ENCODE measurements at places on chromosomes 6 and 20. TPM values are rescaled to one million over a fixed set of nuclear protein-coding genes. Genes with fewer than 3 reads are reported as not detected.

The TULP1 gene
- not detected for total RNA-seq

The DEFB132 gene
- not detected for total RNA-seq

The FOXP4 gene
- total RNA-seq: 27.9 TPM

The TCF21 gene
- not detected for total RNA-seq

GRCh38 chr20:7383216-7383615, 557.0 kb downstream of the HAO1 start:
- H3K4me3 ChIP-seq: no peak overlapping the region
- no peaks in the 10 kb centered on the region for H3K36me3 ChIP-seq
- H3K4me1 ChIP-seq: no peaks in the 10 kb centered on the region
- no peak for DNase-seq
- no peak overlapping the region for H3K27ac ChIP-seq

GRCh38 chr6:38933426-38933825, 115.2 kb upstream of the GLP1R start:
- no peaks in the 10 kb centered on the region for H3K4me1 ChIP-seq
- H3K36me3 ChIP-seq: no peaks in the 10 kb centered on the region
- peaks cover 1% of the 10 kb centered on the region for H3K27me3 ChIP-seq
- no peak overlapping the region for H3K4me3 ChIP-seq

GRCh38 chr6:119348748-119349360, 707 bp downstream of the MAN1A1 start:
- peaks cover 3% of the 10 kb centered on the region for H3K27me3 ChIP-seq
- no peak overlapping the region for H3K27ac ChIP-seq
- H3K4me1 ChIP-seq: peaks cover 20% of the 10 kb centered on the region
- DNase-seq: peak; percentile 49

DNA sequence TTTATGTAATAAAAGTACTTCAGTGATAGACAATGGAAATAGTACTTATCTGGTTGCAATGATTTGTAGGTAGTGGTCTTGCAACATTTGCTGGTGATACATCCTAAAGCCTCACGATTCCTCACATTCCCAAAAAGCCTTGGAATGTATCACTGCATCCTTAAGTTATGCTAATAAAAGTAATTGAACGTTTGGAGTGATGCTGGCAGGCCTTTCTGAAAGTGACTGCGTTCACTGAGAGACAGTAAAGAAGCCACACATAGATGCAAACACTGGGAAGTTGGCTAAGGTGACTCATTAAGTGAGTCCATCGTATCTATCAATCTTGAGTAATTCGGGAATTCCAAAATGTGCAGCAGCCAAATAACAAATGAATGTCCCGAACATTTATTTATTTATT, 444.1 kb upstream of the SOX4 start:
- H3K36me3 ChIP-seq: no peaks in the 10 kb centered on the region
- no peak overlapping the region for H3K4me3 ChIP-seq
- no peak overlapping the region for H3K27ac ChIP-seq
- no peak for DNase-seq

- H3K4me3 ChIP-seq: no peak overlapping the region
- H3K4me1 ChIP-seq: peaks cover 10% of the 10 kb centered on the region
- H3K36me3 ChIP-seq: no peaks in the 10 kb centered on the region
- DNase-seq: no peak
- no peaks in the 10 kb centered on the region for H3K27me3 ChIP-seq
Measured at GRCh38 chr6:157469378-157469777, 88.4 kb downstream of the ZDHHC14 start.

- H3K27me3 ChIP-seq: peaks cover 4% of the 10 kb centered on the region
- no peak overlapping the region for H3K27ac ChIP-seq
- DNase-seq: no peak
- H3K4me1 ChIP-seq: peaks cover 3% of the 10 kb centered on the region
- no peak overlapping the region for H3K4me3 ChIP-seq
Measured at GRCh38 chr6:132272776-132273175, 128.5 kb downstream of the MOXD1 start.

- peak; percentile 40 for DNase-seq
- H3K27ac ChIP-seq: no peak overlapping the region
- H3K4me1 ChIP-seq: peaks cover 8% of the 10 kb centered on the region
- peak overlapping the region; percentile 42 for H3K4me3 ChIP-seq
- H3K36me3 ChIP-seq: no peaks in the 10 kb centered on the region
Measured at GRCh38 chr20:56624786-56625681, 4.1 kb upstream of the TFAP2C start.

DNA sequence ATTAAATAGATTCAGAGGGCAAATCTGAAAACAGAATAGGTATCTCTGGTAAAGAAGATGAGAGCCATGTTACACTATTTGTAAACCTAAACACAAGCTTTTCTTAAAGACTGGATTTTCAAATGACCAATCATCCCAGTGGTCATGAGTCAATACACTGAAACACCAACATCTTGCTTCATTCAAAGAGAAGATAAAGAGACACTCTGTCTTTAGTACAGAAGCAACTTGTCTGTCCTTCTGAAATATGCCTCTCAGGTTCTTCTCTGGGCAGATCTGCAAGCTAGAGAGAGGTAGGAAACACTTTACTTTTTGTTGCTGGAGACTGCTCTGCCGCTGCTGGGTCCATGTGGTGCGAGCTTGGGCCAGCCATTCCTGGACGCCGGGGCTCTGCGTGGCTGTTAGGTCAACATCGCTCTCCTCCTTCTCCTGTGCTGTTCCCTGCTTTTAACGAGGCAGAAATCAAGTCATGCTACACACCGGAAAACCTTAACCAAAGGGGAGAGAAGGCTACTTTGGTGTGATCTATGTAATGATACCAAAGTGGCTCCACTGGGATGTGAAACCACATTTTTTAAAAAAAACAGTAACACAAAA, 368.2 kb downstream of the SYNE1 start:
- no peaks in the 10 kb centered on the region for H3K27me3 ChIP-seq
- H3K4me3 ChIP-seq: no peak overlapping the region
- no peaks in the 10 kb centered on the region for H3K36me3 ChIP-seq
- peaks cover 3% of the 10 kb centered on the region for H3K4me1 ChIP-seq
- no peak overlapping the region for H3K27ac ChIP-seq

- H3K4me1 ChIP-seq: no peaks in the 10 kb centered on the region
- H3K4me3 ChIP-seq: no peak overlapping the region
Measured at GRCh38 chr6:143949535-143949934, 58.5 kb downstream of the PLAGL1 start.

DNA sequence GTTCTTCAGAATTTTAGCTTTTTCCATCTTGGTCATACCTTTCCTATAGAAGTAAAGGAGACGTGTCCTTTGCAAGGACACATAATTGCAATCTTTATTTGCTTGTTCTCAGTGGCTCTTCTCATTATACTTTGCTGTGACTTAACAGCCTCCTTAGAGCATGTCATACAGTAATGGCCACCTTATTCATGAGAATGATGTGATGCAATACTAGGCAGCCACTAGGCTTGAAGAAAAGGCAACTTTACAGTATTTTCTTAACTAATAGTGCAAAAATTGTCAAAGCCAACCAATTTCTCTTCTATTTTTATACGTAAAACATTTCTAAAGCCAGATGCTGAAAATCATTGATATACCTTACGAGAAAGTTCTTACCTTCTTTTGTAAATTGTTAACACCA, 1296.8 kb upstream of the EYS start:
- H3K36me3 ChIP-seq: no peaks in the 10 kb centered on the region
- no peaks in the 10 kb centered on the region for H3K27me3 ChIP-seq
- DNase-seq: no peak
- no peak overlapping the region for H3K27ac ChIP-seq
- H3K4me1 ChIP-seq: no peaks in the 10 kb centered on the region

- no peaks in the 10 kb centered on the region for H3K36me3 ChIP-seq
- peaks cover 16% of the 10 kb centered on the region for H3K27me3 ChIP-seq
- H3K4me1 ChIP-seq: no peaks in the 10 kb centered on the region
- no peak overlapping the region for H3K27ac ChIP-seq
- H3K4me3 ChIP-seq: no peak overlapping the region
Measured at GRCh38 chr6:26609463-26609862, 12.7 kb downstream of the ABT1 start.

DNA sequence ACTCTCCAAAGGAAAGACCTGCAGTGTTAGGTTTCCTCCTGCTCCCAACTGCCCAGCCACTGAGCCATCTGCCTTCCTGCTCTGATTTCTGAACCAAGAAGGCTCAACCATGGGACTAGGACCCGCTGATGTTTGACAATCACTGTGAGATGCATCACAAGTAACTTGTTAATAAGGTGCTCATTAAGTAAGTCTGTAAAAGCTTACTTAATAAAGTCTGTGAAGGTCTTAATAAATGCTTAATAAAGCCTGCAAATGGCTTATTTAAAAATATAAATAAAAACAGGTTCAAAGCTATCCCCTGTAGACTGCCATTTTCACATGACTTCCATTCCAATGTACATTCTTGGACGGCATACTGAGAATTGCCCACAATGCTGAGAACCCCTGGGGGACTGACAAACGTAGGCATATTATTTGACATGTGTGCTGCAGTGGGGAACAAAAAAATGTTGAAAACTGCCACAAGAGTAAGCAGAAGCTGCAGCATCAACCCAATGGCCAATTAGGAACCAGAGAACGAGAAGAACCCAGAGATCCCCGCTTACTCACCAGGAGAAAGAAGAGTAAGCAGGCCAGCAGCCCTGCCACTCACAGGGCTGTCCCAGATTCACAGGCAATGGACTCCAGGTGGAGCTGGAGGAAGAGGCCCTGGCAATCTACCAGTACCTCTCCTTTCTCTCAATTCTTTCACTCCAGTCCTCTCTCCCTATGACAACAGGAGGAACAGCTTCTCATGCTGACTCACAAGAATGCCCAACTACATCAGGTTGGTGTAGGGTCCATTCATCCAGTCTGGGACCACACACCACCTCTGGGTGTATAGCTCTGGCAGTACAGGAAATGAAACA, 19.5 kb downstream of the KIF13A start:
- H3K4me3 ChIP-seq: no peak overlapping the region
- H3K4me1 ChIP-seq: peaks cover 25% of the 10 kb centered on the region
- no peaks in the 10 kb centered on the region for H3K27me3 ChIP-seq
- H3K27ac ChIP-seq: peak overlapping the region; percentile 25
- no peaks in the 10 kb centered on the region for H3K36me3 ChIP-seq
- DNase-seq: no peak

GRCh38 chr6:120410586-120410985, 923.7 kb downstream of the TBC1D32 start:
- no peaks in the 10 kb centered on the region for H3K36me3 ChIP-seq
- H3K27ac ChIP-seq: no peak overlapping the region
- H3K4me3 ChIP-seq: no peak overlapping the region
- DNase-seq: no peak
- no peaks in the 10 kb centered on the region for H3K4me1 ChIP-seq

All from glutamatergic neuron (in vitro differentiated cells).